Stimulated activated CD4-positive, alpha-beta T cell treated with anti-CD3 and anti-CD28 coated beads, Interleukin-1b, Interleukin-23, amount 100 ng/mL, for 1 hour (primary cell): ENCODE measurements at places on chromosomes 12 and 14.

- DNase-seq = no peak
Observed at GRCh38 chr12:65638324-65638723, 186.0 kb upstream of the HMGA2 start.

GRCh38 chr12:3759878-3760277 is 7.0 kb upstream of the CRACR2A start:
- DNase-seq = no peak

- DNase-seq = no peak
Observed at GRCh38 chr12:77401064-77401769, 335.8 kb upstream of the E2F7 start.

DNA sequence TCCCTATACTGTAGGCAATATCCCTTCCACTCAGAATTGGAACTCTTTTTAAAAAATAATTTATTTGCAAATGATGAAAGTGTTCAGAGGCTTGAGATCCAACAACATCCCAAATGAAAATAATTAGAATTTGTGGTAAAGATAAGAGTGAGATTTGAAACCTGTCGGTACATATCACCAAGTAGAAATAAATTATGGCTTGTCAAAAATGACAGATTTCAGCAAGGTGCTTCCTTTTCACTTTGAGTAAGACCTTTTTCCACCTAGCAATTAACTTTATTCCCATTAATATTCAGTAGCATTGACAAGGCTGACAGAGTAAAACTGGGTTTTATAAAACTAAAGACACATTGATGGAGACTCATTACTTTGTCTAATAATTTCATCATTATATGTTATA is 107.7 kb upstream of the PRKD1 start:
- DNase-seq = no peak

- DNase-seq = no peak
Observed at GRCh38 chr14:38727731-38728130, 375.3 kb downstream of the SEC23A start.

GRCh38 chr14:103856105-103856504 is 8.7 kb upstream of the PPP1R13B start:
- no peak for DNase-seq

GRCh38 chr12:11922361-11922760 is 148.4 kb upstream of the BCL2L14 start:
- no peak for DNase-seq

DNA sequence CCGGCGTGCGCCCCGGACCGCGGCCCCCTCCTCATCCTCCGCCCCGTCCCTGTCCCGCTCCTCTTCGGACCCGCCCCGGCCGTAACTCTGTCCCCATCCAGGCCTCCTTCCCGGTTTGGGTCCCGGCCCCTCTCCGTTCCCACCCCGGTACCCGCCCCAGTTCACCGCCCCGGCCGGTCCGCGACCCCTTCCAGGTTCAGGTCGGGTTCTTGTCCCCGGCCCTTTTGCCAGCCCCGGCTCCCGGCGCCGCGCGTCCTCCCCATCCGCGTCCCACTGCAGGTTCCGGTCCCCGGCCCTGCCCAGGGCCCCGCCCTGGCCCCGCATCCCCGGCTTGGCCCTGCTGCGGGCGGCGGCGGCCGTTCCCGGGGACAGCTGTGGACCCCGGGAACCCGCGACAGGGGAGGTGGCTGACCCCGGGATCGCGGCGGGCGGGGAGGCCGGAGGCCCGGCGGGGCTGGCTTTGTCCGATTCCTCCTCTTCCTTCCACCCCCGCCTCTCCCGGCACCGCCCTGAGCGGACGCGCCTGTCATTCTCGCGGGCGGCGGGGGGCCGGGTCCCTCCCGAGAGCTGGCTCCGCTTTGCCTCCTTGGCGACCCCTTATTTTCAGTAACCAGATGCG is 601 bp downstream of the KLC1 start:
- no peak for DNase-seq

- no peak for DNase-seq
Observed at GRCh38 chr12:107330831-107331431, 237.6 kb upstream of the CRY1 start.

GRCh38 chr12:22802883-22803630 is 178.1 kb downstream of the ETNK1 start:
- no peak for DNase-seq

DNA sequence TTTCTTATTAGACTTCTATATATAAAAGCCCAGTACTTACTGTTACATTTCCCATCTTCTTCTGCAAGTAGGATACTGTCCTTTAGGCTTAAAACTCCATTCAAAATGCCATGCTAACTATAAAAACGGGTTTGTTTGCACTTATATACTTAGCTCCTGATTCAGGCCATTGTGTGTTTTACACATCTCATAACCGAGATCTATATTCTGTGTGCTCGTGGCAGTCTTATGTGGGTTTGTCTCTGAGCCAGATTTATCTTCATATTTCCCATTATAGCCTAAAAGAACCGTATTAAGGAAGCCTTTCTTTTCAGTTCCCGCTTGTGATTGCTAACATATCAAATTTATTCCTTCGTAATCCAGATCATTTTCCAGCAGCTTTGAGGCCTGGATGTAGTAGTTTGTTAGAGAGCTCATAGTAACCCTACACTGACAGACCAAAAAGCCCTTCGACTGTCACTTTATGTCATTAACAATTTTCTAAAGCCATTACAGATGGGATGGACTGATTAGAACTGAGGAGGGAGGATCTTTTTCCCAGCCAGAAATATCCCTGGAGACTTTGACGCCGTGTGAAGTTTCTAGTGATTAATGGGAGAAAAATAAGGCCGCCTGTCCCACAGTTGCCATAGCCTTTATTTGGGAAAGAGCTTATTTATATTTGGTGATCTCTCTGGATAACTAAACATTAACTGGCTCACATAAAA is 508.5 kb downstream of the FOXG1 start:
- no peak for DNase-seq

GRCh38 chr14:99095369-99095768 is 176.6 kb downstream of the BCL11B start:
- no peak for DNase-seq

- DNase-seq = no peak
Observed at GRCh38 chr12:113072136-113072535, 15.6 kb downstream of the DTX1 start.

GRCh38 chr12:3119192-3119755 is 42.1 kb downstream of the TSPAN9 start:
- DNase-seq = no peak

DNA sequence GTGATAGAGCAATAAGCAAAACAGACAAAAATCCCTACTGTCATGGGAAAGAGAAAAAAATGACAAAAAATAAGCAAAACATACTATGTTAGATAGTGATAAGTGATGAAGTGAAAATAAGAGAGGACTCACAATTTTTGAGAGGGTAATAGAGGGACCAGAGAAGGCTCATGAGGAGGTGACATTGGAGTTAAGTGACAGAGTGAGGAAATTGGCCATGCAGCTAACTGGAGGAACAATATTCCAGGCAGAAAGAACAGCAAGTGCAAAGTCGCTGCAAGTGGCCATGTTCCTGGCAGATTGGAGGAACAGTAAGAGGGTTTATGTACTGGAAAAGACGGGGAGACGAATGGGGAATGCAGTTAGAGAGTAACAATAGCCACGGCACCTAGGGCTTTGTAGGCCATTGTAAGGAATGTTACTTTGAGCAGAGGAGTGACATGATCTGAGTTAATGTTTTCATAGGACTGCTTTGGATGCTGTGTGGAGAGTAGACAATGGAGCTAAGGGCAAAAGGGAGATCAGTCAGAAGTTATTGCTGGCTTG is 1.4 kb upstream of the SAV1 start:
- DNase-seq = no peak

DNA sequence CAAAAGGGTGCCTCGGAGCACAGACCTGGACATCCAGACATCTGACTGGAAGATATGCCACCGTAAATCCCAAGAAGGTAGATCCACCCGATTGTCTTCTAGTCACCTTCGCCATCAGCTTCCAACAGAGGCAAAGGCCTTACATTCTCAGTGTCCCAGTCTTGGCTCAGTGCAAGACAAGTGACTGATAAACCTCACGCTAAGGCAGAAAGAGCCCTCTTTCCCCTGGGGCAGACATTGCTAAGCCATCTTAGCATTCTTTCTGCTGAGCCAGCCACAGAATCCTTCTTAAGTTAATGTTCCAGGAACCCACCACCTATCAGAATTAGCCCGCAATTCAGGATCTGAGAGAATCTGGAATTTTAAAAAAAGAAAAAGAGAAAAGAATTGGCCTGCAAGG is 4.3 kb upstream of the PLEKHG6 start:
- no peak for DNase-seq

DNA sequence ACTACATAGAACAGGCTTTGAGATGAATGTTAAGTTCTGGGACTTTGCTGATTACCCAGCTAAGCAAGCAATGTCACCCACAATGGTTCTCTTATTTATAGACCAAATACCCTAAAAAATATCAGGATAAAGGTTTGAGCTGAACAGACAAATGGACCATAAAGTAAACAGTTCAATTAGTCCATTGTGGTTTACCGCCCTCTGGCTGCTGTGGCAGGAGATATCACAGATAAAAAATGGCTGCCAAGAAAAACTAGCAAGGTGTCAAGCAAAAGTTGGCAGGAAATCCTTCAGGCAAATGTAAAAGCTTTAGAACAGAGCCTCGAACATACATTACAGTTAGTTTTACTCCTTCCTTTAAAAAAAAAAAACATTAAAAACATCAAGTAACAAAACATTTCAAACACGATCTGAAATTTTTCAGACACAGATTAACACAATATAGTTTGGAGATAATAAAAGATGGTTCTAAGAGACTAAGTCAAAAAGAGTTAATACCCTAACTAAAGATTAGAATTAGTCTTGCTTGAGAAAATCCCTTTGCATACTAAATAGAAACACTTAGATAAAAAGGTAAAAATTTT is 41.3 kb downstream of the MED13L start:
- DNase-seq = peak; percentile 14

DNA sequence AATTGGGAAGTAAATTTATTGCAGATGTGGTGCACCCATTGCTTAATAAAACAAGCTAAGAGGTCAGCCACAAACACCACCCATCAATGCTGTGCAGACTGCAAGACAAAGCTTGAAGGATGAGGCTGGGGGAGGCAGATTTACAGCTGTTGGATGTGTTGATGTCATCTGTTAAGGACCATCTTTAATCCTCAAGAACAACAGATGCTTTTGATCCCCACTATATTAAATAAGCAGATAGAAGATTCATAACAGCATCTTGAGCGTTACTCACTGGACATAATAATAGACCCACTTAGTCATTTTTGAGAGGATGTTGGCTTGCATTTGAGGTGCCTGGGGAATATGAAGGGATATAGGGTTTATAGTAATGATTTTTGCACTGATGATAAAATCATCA is 58.8 kb downstream of the GPR68 start:
- DNase-seq = no peak

DNA sequence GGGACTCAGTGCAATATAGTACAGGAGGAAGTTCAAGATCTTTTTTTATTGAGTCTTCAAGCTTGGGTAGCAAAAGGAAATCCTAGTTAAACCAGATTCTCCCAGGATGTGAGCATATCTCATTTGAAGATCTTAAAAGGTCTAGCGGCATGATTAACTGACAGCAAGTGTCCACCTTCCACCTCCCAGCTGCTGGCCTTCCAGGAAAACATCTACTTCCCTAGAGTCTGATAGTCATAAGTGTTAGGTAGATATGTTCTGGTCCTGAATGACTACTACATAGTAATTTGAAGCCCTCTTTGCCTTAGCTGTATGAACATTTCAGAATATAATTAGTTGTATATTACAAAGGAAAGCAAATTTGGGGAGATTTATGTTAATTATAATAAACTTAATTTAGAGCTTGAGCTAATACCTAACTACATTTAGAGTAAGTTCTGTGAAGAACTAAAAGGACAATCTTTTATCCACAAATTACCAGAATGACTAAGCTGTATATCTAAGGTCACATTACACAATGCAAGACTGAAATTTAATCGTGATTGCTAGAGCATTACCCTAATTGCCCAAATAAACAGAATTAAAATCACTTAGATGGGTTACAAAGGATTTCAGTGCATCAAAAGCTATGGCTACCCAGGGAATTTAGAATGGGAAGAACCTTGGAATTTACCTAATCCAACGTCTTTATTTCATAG is 9.9 kb downstream of the LGR5 start:
- DNase-seq = no peak

GRCh38 chr12:5310151-5310550 is 121.8 kb upstream of the NTF3 start:
- no peak for DNase-seq

DNA sequence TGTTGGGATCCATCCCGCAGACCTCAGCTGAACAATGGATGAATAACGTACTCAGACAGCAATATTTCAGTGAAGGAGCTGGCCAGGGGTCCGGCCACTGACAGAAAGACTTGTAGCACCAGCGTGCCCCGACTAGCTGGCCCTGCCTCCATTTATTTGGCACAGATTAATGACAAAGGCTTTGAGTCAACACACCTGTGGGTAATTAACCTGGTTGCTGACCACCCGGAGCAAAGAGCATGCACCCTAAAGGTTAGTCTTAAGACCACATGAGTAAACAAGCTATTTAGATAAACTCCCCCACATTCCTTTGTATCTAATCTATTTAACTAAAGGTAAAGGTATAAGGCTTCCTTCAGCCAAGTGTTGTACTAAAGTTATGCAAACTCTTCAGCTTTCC is 868.6 kb downstream of the LRFN5 start:
- DNase-seq = no peak

GRCh38 chr14:64174922-64175782 is 119.0 kb downstream of the ESR2 start:
- no peak for DNase-seq

DNA sequence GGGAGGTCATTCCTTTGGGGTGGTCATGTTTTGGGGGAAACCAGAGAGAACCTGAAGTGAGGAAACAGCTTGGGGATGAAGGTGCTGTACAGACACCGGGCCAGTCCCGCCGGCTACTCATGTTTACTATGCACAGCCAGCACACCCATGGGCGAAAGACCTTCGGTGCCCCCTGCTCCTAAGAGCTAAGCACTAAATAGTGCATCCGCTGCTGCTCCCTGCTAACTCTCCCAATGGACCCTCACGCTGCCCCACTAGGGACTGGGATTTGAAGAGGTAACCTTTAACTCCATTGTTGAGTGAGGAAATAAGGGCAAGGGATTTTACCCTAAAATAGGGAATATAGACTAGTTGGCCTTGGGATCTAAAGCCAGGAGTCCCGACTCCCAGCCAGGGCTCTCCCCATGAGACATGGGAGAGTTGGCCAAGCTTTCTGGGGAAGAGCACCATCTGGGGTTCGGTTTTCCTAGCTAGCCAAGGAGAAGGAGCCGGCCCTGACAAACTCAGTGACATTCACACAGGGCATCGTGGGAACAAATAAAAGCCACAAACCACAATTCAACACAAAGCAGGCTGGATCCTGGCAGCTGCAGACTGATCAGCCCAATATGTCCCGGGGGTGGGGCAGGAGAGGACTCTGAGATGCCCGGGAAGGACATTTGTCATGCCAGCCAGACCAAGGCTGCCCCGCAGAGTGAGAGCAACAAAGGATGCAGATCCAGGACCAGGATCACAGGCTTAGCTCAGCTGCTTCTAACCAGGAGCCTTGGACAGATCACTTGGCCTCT is 91.7 kb downstream of the SINHCAF start:
- DNase-seq = no peak

DNA sequence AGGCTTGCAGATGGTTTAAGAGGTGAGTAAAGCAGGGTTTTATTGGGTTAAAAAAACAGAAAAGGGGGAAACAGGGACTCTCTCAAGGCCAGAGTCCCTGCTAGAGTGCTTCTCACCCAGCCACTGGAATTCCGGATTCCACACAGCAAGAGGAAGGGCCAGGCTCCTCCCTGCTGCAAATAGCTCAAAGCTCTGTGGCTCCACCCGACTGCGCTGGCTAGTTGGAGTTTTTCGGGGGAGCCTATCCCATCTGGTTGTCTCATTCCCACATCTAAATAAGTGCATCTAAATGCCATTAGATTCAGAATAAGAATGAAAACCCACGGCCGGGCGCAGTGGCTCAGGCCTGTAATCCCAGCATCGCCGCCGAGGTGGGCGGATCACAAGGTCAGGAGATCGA is 791.5 kb downstream of the SLC16A7 start:
- DNase-seq = no peak
